ENCODE measurements at places on chromosomes 16 and 17.

DNA sequence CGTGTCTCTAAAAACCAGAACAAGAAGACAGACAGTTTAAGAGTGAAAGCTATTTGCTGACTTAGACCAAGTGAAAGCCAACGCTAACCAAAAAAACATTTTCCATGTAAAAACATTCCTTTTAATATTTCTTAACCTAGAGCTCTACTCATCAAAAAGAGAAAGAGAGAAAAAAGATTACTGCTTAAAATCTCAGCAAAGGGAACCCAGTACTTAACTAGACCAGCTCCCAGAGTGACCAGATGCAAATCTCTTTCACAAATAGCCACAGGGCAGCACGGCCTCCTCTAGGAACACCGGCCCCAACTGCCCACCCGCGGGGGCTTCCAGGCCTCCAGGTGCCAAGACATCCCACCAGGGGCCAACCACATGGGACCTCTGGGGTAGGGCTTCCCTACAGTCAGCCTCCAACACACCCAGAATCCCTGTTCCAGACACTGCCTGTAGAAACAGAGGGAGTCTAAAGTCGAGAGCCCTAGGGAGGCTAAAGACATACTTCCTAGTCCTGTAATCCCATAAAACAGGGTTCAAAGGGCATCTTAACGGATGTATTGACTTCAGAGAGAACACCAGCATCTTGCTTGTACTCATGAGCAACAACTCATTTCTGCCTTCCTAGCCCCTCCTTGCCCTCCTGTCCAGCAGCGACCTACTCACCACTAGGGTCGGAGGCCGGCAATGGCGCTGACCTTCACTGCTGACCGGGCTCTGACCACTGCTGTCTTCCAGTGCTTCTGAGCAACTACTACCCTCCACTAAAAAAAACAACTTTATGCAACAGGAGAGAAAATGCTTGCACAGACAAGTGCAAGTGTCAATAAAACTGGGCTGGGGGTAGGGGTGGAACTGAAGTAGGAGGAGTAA lies 21.3 kb downstream of the ZCCHC14 start:
- no peaks in the 10 kb centered on the region for H3K36me3 ChIP-seq
- no peak for DNase-seq
- peaks cover 5% of the 10 kb centered on the region for H3K27me3 ChIP-seq
- H3K27ac ChIP-seq: no peak overlapping the region
- H3K4me1 ChIP-seq: no peaks in the 10 kb centered on the region

- H3K27ac ChIP-seq: peak overlapping the region; percentile 96
- H3K27me3 ChIP-seq: no peaks in the 10 kb centered on the region
- H3K4me1 ChIP-seq: peaks cover 96% of the 10 kb centered on the region
- peaks cover 8% of the 10 kb centered on the region for H3K36me3 ChIP-seq
- H3K4me3 ChIP-seq: peak overlapping the region; percentile 43
Measured at GRCh38 chr17:40556198-40556661, 9.0 kb downstream of the CCR7 start.

DNA sequence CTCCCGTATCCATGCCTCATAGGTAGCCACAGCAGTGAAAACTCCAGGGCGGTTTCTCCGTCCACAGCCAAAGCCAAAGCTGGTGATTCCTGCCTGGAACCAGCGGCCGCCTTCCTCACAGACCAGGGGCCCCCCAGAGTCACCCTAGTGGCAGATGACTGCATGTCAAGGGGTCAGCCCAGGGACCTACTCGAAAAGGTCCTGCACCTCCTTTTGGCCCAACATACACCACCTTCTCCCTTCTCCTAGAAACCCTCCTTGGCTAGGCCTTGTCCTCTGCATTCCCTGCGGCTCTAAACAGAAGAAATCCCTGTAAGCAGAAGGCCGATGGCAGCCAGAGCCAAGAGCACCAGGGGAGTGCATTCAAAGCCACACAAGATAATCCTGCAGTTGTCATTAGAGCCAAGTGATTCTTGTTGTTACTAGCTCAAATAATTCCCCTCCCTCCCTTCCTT lies 6.1 kb downstream of the PRSS36 start:
- no peak for DNase-seq
- no peak overlapping the region for H3K27ac ChIP-seq
- peaks cover 18% of the 10 kb centered on the region for H3K4me1 ChIP-seq
- H3K4me3 ChIP-seq: no peak overlapping the region

DNA sequence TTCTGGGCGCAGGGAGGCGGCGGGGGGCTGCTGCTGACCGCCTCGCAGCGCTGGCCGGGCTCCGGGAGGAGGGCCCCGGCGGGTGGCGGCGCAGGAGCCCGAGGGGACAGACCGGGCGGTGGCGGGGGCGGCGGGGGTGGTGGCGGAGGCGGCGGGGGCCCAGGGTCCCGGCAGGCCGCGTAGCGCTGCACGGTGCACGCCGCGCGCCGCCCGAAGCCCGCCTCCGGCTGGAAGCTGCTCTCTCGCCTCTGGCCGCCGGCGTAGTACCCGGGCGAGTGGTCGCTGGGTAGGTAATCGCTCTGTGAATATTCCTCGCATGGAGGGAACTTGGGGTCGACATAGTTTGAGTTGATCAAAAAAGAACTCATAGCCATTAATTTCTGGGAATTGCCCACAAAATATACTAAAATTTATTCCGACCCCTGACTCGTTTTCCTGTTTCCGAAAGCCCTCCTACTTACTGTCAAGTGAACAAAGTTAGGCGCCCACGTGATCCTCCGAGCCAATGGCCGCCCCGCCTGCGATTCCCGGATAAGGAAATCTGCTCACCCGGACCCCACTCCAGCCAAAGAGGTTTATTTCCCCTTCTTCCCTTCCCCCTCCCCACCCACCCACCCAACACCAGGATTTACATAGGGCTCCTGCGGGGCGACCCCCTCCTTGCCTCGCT lies at the start of gene HOXB4:
HOXB4 (minus strand) TSS at position 405 of the 670 bp plus-strand sequence; CDS start at position 374, 31 bp downstream.
- no peak for DNase-seq
- no peaks in the 10 kb centered on the region for H3K36me3 ChIP-seq
- no peaks in the 10 kb centered on the region for H3K4me1 ChIP-seq
- H3K4me3 ChIP-seq: no peak within 1 kb of the TSS
- peaks cover 10% of the 10 kb centered on the region for H3K27me3 ChIP-seq
- no peak within 1 kb of the TSS for H3K27ac ChIP-seq

DNA sequence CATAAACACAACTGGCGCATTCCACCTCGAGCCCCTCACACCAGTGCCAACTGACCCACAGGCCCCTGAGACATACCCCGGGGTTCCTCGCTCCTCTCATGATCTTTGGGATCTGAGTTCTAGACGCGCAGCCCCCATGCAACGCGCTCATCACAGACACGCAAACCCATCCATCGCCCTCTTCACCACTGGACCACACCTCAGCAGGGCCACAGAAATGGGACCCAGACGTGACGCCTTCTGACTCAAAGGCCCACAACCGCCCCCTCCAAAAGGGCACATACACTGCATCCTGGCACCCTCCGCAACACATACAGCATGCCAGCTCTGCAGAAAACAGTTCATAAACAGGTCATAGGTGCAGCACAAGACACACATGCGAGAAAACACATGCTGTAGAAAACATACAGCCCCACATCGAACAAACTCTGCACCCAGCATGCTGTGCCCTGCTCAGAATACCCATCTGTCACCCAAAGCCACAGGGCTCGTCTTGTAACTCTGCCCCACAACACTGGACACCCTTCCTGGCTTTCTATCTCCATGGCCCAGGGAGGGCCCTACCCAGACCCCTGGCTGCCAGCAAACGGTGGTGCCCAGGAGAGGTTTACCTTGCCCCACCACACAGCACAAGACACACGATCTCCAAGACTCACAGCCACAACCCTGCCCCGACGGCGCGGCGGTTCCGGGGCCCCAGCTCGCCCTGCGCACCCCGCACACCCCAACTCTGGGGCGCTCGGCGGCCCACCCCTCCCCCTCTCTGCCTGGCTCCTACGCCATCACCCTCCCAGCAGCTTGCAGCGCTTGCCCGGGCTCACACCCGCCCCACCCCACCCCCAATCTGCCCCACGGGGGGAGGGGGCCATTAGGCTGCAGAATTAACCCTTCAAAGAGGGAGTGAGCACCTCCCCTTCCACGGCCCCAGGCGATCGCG lies 887 bp downstream of the ZBTB4 start:
- peak overlapping the region; percentile 65 for H3K4me3 ChIP-seq
- peak overlapping the region; percentile 81 for H3K27ac ChIP-seq
- peak; percentile 64 for DNase-seq
- H3K4me1 ChIP-seq: peaks cover 40% of the 10 kb centered on the region
- peaks cover 3% of the 10 kb centered on the region for H3K36me3 ChIP-seq

DNA sequence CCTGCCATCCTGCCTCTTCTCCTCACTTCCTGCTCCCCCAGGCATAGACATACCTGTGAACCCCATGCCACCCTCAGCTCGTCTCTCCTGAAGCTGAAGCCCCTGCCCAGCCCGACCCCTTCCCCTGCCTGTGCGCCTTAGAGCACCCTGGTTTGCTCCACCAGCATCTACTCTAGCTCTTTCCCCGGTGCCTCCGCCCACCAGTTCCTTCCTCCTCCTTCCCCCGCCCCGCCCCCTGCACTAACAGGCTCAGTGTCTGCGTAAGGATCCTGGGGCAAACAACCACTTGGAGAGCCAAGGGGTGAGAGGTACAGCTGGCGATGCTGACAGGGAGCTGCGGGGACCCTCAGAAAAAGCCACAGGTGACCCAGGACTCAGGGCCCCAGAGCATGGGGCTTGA lies 1.9 kb downstream of the GPR142 start:
- DNase-seq: peak; percentile 56
- peaks cover 5% of the 10 kb centered on the region for H3K27me3 ChIP-seq
- no peak overlapping the region for H3K27ac ChIP-seq

DNA sequence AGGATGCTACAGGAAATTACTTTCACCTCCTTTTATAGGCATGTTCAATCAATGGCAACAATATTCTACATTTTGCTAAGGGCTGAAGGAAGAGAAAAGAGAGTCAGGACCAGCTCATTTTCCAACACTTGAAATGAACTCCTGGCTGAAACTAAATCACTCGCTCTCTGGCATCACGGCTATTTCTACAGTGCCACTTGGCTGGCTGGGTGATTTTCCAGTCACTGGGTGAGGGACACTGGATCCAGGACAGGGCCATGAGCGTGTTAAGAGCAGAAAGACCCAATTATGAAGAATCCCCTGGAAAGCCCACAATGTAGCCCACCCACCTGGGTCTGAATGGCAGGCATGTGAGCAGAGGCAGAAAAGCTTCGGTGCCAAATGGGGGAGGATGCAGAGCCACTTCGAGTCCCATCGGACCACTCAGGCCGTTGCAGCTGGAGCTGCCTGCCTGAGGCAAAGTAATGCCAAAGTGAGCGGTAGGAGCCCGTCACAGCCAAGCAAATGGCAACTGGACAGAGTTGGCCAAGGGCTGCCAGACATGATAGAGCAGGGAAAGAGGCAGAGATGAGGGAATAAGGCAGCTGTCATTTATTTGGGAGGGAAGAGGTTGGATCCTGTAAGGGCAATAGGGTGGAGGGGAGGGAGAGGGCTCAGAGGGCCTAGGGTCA lies 246.2 kb downstream of the STX8 start:
- H3K4me1 ChIP-seq: no peaks in the 10 kb centered on the region
- H3K27me3 ChIP-seq: no peaks in the 10 kb centered on the region
- no peak for DNase-seq
- no peak overlapping the region for H3K4me3 ChIP-seq
- H3K27ac ChIP-seq: no peak overlapping the region

DNA sequence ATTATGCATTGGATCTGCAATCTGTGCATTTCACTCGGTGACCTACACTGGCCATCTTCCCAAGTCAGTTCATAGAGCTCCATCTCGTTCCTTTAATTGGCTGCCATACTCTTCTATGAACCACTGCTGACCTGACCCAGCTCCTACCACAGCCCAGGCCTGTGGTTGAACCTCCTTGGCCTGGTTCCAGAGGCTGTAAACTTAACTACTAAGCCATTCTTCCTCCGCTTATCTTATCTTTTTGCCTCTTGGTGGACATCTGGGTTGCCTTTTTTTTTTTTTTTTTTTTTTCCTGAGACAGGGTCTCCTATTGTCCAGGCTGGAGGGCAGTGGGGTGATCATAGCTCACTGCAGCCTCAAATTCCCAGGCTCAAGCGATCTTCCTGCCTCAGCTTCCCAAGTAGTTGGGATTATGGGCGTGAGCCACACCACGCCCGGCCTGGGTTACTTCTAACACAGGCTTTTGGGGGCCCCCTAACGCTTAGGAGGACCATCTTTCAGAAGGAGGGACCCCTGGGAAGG lies 18.3 kb downstream of the COQ7 start:
- H3K27me3 ChIP-seq: peaks cover 4% of the 10 kb centered on the region
- DNase-seq: no peak
- H3K27ac ChIP-seq: no peak overlapping the region
- no peak overlapping the region for H3K4me3 ChIP-seq

- DNase-seq: no peak
- H3K4me1 ChIP-seq: no peaks in the 10 kb centered on the region
- H3K36me3 ChIP-seq: peaks cover 93% of the 10 kb centered on the region
- no peaks in the 10 kb centered on the region for H3K27me3 ChIP-seq
Measured at GRCh38 chr16:11759997-11760396, 17.3 kb upstream of the TXNDC11 start.

GRCh38 chr16:68644715-68645493 lies at the start of gene CDH3:
TSS of gene CDH3 (plus strand) at chr16:68645310. CDS start at chr16:68645380, 70 bp downstream.
- no peak within 1 kb of the TSS for H3K27ac ChIP-seq
- no peaks in the 10 kb centered on the region for H3K36me3 ChIP-seq
- no peak within 1 kb of the TSS for H3K4me3 ChIP-seq
- peaks cover 11% of the 10 kb centered on the region for H3K27me3 ChIP-seq
- DNase-seq: no peak

- H3K36me3 ChIP-seq: no peaks in the 10 kb centered on the region
- peak; percentile 81 for DNase-seq
- H3K4me1 ChIP-seq: peaks cover 87% of the 10 kb centered on the region
- H3K27ac ChIP-seq: peak overlapping the region; percentile 87
- no peaks in the 10 kb centered on the region for H3K27me3 ChIP-seq
Measured at GRCh38 chr17:66540131-66540781, 237.8 kb downstream of the PRKCA start.

DNA sequence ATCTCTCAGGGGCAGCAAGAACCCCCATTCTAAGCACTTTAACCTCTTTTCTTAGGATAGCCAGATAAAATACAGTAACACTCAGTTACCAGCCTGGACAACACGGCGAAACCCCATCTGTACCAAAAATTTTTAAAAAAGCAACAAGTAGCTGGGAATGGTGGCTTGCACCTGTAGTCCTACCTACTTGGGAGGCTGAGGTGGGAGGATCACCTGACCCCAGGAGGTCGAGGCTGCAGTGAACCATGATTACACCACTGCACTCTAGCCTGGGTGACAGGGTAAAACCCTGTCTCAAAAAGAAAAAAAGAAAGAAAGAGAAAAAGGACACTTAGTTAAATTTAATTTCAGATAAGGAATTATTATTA lies 28.6 kb upstream of the UBE2G1 start:
- no peaks in the 10 kb centered on the region for H3K36me3 ChIP-seq
- no peaks in the 10 kb centered on the region for H3K27me3 ChIP-seq
- DNase-seq: no peak
- no peak overlapping the region for H3K27ac ChIP-seq

- H3K4me1 ChIP-seq: peaks cover 38% of the 10 kb centered on the region
- DNase-seq: peak; percentile 85
- peak overlapping the region; percentile 93 for H3K27ac ChIP-seq
Measured at GRCh38 chr17:81428948-81429774, 33.9 kb downstream of the BAHCC1 start.

GRCh38 chr17:35807371-35808144 lies 1.7 kb upstream of the TAF15 start:
- peaks cover 38% of the 10 kb centered on the region for H3K4me1 ChIP-seq
- peaks cover 20% of the 10 kb centered on the region for H3K36me3 ChIP-seq
- peak overlapping the region; percentile 82 for H3K27ac ChIP-seq
